H7 (cell line): ENCODE measurements at places on chromosomes 2 and 18.

DNA sequence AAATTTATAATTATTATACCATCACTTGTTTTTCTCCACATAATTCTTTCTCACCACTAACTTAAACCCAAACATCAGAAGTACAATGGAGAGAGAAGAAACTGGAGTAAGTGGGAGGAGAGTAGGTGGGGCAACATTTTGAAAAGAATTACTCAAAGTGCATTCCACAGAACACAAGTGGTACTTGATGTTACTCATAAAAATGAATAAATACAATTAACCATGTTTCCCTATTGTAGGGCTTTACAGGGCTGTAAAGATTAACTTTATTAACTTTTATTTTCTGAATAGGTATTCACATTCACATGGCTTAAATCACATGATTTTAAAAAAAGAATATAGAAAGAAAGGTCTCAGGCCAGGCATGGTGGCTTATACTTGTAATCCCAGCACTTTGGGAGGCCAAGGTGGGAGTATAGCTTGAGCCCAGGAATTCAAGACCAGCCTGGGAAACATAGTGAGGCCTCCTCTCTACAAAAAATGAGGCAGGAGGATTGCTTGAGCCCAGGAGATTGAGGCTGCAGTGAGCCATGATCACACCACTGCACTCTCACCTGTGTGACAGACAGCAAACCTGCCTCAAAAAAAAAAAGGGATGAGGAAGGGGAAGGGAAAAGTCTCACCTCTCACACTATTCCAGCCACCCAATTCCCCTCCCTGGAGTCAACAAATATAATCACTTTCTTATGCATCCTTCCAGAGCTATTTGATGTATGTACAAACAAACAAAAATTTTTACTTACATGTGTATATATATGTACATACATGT, 47.1 kb downstream of the KCNG3 start:
- DNase-seq = no peak

DNA sequence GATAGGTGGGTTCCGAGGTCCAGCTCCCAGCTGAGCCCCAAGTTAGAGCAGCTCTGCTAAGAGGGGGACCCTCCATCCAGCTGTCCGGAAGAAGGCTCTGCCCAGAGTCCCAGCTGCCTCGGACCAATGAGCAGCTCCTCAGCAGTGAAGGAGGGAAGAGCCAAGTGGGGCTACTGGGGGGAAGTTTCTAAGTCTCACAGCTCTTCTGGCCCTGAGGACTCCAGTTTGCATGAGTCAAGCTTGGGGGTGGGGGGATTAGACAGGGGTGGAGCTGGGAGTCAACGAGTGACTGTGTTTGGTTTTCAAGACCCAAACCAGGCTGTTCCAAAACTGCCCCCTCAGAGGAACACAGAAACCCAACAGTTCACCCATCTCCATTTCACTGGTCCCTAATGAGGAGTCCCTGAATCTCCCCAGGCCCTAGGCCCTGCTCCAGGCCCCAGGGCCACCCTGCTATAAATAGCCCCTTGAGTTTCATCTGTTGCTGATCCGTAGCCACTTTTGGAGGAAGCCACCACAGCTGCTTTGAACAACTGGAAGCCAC, 100.9 kb downstream of the TNS1 start:
- DNase-seq = no peak

GRCh38 chr2:73922681-73923080, 4.0 kb upstream of the DGUOK start:
- no peak for DNase-seq

GRCh38 chr2:36338124-36338826, 17.3 kb upstream of the CRIM1 start:
- no peak for DNase-seq

DNA sequence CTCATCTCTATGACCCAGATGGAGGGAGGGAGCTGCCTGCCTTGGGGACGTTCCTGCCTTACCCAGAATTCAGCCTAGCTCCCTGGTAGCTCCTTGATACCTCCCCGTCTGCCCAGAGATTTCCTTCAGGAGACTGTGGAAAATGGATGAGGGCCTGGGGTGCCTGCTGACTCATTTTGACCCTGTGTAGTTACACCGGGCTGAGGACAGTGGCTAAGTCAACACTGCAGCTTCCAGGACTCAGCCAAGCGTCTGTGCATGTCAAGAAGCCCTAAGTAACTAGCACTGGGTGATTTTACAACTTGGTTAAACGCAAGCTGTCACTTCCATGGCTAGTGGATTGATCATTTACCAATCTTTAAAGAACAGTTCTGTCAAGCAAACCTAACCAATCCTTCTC, 23.3 kb upstream of the EPAS1 start:
- DNase-seq = no peak

DNA sequence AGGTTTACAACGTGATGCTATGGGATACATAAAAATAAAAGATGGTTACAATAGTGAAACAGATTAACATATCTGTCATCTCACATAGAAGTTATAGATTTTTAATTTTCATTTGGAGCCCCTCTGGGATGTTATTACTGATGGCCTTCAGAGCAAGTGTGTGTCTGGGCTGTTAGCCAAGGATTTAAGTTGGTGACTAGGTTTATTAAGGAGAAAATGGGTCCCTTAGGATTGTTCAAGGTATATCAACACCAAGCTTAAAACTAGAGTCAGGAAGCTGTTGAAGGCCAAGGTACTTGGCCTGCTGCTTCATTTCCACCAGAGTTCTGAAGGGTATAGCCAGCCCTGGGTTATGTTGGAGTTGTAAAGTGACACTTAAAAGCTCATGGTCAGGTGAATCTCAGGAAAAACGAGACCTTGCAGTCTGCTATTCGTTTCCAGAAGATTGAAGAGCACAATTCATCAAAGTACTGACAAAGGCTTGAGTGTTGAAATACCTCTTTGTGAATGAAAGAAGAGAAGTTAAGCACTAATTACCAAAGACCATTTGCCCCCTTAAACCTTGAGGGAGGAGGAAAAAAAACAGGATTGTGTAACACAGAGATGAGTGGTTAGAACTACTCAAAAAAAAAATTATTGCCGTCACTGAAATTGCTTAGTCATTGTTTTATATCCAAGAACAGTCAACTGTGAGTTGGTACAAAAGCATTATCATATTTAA, 48.4 kb downstream of the MAP2 start:
- no peak for DNase-seq

- no peak for DNase-seq
These were observed 57.3 kb upstream of the EML6 start for GRCh38 chr2:54666131-54666633.

DNA sequence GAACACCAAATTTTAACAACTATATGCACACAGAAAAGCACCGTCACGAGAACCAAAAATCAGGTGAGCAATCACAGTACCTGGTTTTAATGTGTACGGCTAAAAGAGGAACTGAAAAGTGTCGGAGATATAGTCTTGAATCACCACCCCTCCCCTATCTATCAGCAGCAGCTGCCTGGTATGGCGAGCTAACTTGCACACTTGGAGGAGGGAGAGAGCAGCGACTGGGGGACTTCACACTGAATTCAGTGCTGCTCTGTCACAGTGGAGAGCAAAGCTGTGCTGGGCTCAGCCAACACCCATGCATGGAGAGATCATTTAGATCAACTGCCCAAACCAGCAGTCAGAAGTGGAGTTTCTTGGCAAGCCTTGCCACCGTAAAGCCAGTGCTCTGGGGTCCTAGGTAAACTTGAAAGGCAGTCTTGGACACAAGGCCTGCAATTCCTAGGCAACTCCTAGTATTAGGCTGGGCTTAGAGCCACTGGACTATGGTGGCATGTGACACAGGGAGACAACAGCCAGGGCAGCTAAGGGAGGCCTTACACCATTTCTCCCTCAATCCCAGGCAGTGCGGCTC, 89.2 kb upstream of the CD226 start:
- DNase-seq = no peak

DNA sequence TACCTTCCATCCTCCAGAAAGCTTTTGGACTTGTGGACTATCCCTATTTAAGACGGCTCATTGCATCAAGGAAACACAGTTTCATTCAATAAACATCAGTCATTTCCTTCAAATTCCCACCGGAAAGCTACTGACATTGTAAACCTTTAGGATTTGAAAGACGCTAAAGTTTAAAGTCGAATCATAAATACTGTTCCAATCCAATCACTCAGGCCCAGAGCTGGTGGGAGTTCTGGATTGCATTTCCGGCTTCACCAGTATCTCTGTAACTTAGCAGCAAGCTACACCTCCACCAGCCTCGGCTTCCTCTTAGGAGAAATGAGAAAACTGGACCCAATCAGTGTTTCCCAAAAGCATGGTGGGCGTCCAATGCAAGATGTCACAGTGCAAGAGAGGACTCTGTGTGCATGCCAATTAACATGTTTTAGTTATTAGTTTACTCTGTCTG, 1.6 kb downstream of the WDFY1 start:
- peak; percentile 41 for DNase-seq

DNA sequence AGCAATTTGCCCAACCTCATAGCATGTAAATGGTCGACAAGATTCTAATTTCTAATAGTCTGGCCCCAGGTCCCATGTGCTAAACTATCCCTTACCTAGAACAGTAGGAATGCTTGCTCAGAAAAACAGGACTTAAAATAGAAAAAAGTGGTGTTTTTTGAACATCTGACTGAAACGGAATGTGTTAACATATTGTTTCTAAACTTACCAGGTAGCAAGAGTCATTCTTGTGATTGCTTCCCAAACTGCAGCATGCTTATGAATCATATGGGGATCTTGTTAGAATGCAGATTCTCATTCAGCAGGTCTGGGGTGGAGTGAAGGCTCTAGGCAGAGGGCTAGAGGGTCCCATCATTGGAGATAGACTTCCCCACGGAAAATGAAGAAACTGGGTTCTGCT, 5.8 kb upstream of the SLC20A1 start:
- no peak for DNase-seq

GRCh38 chr18:50006470-50007046, 188.4 kb downstream of the MYO5B start:
- DNase-seq = no peak

DNA sequence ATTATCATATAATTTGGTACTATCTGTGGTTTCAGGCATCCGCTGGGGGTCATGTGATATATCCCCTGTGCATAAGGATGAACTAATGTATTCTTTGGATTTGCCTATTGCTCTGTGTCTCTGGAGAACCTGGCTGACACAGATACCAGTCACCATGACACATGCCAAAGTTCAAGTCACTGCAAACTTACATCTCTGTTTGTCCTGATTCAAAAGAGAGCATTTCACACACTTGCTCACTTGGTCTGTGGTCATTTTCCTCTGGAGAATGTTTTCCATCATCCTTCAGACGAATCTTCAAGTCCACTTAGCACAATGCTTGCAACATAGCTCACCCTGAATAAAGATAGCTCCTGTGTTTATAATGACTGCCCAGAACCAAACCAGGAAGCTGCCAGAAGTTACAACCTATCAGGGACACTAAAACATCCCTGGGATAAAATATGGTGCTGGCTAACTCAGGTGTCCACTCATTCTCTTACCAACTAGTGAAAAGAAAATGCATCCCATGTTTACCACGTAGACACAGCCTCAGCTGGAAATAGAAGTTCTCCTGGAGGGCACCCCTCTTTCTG, 18.1 kb downstream of the SULT1C3 start:
- DNase-seq = no peak

- DNase-seq = no peak
These were observed 467.8 kb downstream of the ZEB2 start for GRCh38 chr2:144052083-144052482.

DNA sequence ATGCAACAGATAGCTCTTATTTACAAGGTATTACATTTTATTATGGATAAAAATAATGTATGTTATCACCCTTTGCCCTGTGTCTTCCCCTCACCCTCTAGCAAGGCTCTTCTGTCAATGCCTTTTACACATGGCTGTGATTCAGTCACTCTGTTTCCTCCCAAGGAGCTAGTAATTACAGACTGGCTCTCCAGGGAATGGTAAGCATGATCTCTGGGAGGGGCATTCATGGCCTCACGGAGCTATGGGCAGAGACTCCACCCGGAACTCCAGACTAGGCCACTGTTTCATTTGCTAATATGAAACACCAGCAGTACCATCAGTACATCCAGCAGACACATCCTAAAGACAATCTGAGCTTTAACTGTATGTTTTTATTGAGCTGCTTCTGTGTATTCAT, 410.9 kb upstream of the CYRIA start:
- no peak for DNase-seq

DNA sequence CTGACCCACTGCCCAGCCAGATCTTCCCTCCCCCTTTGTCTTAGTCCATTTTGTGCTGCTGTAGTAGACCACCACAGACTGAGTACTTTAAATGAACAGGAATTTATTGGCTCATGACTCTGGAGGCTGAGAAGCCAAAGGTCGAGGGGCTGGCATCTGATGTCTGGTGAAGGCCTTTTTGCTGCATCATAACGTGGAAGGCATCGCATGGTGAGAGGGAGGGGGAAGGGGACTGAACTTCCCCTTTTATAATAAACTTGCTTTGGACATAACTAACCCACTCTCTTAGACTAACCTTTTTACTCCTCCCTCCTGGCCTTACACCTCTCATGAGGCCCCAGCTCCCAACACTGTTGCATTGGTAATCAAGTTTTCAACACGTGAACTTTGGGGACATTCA, 83.8 kb downstream of the MAP4K4 start:
- DNase-seq = no peak

GRCh38 chr18:58118536-58118935, 74.5 kb downstream of the NEDD4L start:
- DNase-seq = no peak

DNA sequence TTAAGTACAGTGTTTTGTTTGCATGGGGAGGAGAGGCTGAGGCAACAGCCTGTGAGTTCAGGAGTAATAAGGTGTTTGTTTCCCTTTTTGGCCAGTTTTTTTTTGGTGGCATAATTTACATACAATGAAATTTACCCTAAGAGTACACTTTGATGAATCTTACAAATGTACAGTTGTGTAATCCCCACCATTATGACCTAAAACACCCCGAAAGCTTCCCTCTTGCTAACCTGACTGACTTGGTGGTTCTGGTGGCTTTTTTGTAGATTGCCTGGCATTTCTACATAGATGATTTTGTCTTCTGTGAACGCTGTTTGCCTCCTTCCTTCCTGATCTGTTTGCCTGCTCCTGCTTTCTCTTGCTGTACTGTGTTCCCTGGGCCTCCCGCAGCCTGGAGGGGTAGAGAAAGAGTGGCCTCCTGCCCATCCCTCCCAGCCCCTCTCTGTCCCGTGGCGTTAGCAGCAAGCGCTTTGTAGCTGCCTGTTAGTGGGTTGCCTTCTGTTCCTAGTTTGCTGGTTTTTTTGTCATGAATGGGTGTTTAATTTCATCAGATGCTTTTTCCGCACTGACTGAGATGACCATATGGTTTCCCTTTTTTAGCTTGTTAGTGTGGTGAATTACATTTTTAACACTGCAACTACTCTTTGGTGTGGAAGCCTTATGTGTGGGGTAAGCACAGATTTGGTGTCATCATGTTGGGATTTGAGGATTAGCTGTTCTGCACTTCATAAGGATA, 32.1 kb downstream of the ASAP2 start:
- no peak for DNase-seq

GRCh38 chr2:168186452-168186851, 60.9 kb downstream of the STK39 start:
- DNase-seq = no peak

- no peak for DNase-seq
These were observed 134.1 kb downstream of the KCNH7 start for GRCh38 chr2:162704496-162704895.
